ENCODE measurements at places on chromosomes 7 and 10. TPM values are rescaled to one million over a fixed set of nuclear protein-coding genes. Genes with fewer than 3 reads are reported as not detected.
A peak's percentile ranks its signal among the peaks of the same experiment; 100 is the strongest.

DNA sequence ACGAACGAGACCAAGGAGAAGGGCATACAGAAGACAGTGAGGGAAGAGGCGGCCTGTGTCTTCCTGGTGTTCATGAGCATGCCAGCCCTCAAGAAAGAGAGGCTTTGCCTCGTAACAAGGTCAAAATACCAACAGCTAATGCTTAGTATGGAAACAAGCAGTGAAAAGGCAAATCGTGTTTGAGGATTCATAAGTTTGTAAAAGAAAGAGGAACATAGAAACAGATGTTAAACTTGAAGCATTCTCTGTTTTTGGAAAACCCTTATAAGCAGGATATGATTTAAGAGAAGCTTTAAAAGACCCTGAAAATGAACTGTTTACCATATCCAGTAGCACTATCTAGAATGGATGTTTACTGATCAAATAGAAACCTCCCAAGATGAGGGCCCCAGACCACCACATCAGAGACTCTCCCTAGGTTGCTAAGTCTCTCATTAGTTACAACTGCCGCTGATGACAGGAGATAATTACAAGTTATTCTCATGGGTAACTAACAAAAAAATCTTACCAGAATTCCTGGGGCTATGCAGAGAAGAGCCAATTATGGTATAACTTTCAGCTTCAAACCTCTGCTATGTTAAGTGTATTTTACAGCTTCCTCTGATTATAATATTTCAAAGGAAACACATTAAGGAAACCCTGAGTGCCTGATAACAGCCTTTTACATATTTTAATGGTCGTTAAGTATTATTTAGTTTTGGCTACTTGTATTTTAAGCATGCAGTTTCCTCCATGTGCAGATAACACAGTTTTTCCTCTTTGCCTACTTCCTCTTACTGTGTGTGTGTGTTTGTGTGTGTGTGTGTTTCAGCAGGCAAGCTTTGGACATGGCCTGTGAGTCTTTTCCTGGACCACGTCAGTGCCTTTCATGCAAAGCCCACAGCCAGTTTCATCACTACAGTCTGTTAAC is 17.9 kb downstream of the JCAD start:
- peaks cover 3% of the 10 kb centered on the region for H3K4me1 ChIP-seq
- peaks cover 77% of the 10 kb centered on the region for H3K36me3 ChIP-seq
- no peaks in the 10 kb centered on the region for H3K27me3 ChIP-seq
- no peak for DNase-seq
- H3K4me3 ChIP-seq, result no peak overlapping the region

DNA sequence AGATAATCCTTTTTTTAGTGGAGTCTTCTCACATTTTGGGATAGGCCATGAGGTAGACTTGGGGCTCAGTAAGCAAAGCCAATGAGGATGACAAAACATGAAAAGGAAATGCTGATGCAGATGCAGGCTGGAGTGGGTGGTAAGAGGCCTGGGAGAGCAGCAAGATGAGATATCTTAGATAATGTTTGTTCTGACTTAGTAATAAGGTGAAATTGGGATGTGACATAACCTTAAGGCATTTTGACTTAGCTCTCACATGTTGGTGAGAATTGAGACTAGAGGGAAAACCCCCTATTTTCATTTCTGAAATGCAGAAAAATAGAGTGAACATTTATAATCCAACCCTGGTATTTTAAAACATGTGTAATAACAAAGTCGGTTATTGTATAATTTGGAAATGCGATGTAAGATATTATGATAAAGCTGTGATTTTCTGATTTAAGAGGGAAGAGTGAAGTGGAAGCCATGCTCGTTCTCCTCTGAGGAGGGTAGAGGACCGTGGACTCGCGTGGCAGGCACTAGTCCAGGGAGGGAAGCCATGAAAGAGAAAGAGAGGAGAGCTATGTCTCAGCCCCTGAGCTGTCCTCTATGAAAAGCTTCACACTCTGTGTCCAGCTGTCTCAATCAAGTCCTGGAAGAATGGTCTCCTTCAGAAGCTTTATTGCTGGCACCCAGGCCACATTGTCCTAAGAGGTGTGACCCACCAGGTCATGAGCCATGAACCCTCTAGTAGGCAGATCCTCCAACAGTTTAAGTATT is 57.3 kb downstream of the ST7 start:
- peaks cover 4% of the 10 kb centered on the region for H3K4me1 ChIP-seq
- H3K27ac ChIP-seq, result no peak overlapping the region
- no peaks in the 10 kb centered on the region for H3K27me3 ChIP-seq
- no peaks in the 10 kb centered on the region for H3K36me3 ChIP-seq
- peak; percentile 56 for DNase-seq
- no peak overlapping the region for H3K4me3 ChIP-seq

DNA sequence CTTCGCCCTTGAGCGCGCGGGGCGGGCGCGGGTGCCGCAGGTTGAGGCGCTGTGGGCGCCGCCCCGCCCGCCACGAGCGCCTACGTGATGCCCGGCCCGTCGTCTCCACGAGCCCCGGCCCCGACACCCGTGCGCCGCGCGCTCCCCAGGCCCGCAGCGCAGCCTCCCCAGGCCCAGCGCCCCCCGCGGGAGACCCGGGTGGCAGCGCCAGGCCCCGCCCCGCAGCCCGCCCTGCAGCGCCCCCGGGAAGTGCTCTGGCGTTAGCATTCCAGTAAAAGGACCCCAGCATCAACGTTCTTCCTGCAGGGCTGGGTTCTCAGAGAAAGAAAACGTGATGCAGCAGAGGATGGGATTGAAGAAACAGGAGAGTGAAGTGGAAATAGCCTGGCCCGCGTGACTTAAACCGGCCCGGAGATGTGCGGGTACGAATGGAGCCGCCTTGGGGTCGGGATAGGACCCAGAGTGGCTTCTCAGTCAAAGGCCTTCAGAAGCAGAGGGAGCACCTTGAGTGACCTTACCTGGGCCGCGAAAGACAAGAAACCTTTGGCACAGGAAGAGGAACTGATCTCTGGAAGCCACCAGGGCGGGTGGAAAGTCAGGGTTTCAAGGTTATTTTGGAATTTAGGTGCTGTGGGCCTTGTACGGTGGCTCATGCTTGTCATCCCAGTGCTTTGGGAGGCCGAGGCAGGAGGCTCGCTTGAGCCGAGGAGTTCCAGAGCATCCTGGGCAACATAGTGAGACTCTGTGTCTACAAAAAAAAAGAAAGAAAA is 1.8 kb downstream of the PFKP start:
- peak overlapping the region; percentile 94 for H3K27ac ChIP-seq
- H3K36me3 ChIP-seq, result peaks cover 36% of the 10 kb centered on the region
- no peaks in the 10 kb centered on the region for H3K27me3 ChIP-seq

- no peaks in the 10 kb centered on the region for H3K27me3 ChIP-seq
- no peaks in the 10 kb centered on the region for H3K36me3 ChIP-seq
- DNase-seq, result no peak
- no peaks in the 10 kb centered on the region for H3K4me1 ChIP-seq
Observed at GRCh38 chr10:123804716-123805115, 86.9 kb downstream of the CPXM2 start.

GRCh38 chr7:70711452-70711851 is 420.5 kb upstream of the GALNT17 start:
- H3K4me1 ChIP-seq, result peaks cover 5% of the 10 kb centered on the region
- H3K36me3 ChIP-seq, result no peaks in the 10 kb centered on the region
- H3K4me3 ChIP-seq, result no peak overlapping the region
- no peaks in the 10 kb centered on the region for H3K27me3 ChIP-seq
- no peak overlapping the region for H3K27ac ChIP-seq

DNA sequence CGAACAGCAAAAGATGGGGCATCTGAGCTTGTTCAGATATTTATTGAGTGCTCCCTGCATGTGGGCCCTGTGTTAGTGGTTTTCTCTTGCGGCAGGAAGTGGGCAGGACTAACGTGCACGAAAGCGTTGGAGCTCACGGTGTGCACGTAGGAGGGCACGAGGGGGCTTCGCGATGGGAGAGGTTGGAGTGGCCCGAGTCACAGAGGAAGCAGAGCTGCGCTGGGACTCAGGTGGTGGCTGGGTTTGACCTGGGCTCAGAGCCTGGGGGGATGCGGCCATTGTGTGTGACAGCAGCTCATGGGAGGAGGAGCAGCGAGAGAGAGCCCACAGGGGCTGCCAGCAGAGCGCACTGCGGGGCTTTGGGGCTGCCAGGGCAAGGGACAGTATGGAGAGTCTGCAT is 7.7 kb downstream of the ZSCAN25 start:
- no peaks in the 10 kb centered on the region for H3K27me3 ChIP-seq
- H3K36me3 ChIP-seq, result peaks cover 71% of the 10 kb centered on the region
- H3K27ac ChIP-seq, result no peak overlapping the region
- DNase-seq, result no peak
- no peak overlapping the region for H3K4me3 ChIP-seq

DNA sequence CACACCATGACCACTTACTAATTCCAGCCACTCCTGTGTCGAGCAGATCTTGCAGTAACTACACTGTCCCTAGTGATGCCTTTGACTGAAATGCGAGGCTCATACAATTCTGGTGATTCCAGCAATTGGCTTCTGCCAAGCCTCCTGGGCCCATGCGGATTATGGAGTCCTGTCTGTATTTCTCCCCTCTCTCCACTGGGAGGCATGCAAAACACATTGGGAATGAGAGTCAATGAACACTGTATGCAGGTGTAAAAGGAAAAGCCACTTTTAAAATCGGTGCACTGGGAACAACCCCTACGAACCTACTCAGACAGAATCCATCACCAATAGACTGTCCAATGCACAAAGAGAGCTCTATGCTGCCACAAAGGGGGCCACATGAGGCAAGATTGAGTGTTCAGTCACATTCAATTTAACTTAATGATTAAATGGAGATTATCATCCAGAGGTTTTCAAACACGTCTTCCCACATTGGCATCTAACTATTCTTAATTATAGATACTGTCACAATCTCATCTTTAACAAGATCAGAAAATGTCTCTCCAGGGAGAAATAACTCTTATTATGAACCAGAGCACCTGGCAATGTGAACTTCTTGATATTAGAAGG is 550.6 kb downstream of the GLRX3 start:
- no peaks in the 10 kb centered on the region for H3K36me3 ChIP-seq
- H3K4me3 ChIP-seq, result no peak overlapping the region
- no peak for DNase-seq
- no peaks in the 10 kb centered on the region for H3K27me3 ChIP-seq
- no peak overlapping the region for H3K27ac ChIP-seq
- no peaks in the 10 kb centered on the region for H3K4me1 ChIP-seq

DNA sequence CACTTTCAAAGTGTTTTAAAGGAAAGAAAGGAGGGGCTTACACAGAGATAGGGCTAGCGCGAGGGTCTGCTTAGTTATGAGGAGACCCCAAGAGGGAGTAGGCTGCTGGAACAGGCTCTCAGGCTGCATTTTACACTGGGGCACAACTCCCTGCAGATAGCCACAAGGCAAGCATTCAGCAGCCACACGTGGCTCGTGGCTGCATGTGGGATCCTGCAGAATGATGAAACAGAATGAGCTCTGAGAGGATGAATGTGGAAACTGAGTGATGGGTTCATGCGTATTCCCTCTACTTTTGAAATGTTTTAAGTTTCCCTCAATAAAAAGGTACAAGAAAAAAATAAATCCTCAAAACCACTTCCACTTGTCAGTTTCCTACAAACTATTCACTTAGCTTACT is 37.0 kb downstream of the PIP4K2A start:
- H3K27ac ChIP-seq, result no peak overlapping the region
- H3K27me3 ChIP-seq, result no peaks in the 10 kb centered on the region
- H3K4me3 ChIP-seq, result no peak overlapping the region
- DNase-seq, result no peak

GRCh38 chr7:50397320-50397970 is 52.7 kb downstream of the FIGNL1 start:
- H3K27ac ChIP-seq, result no peak overlapping the region
- DNase-seq, result no peak
- H3K4me3 ChIP-seq, result no peak overlapping the region
- H3K36me3 ChIP-seq, result no peaks in the 10 kb centered on the region
- H3K4me1 ChIP-seq, result no peaks in the 10 kb centered on the region

DNA sequence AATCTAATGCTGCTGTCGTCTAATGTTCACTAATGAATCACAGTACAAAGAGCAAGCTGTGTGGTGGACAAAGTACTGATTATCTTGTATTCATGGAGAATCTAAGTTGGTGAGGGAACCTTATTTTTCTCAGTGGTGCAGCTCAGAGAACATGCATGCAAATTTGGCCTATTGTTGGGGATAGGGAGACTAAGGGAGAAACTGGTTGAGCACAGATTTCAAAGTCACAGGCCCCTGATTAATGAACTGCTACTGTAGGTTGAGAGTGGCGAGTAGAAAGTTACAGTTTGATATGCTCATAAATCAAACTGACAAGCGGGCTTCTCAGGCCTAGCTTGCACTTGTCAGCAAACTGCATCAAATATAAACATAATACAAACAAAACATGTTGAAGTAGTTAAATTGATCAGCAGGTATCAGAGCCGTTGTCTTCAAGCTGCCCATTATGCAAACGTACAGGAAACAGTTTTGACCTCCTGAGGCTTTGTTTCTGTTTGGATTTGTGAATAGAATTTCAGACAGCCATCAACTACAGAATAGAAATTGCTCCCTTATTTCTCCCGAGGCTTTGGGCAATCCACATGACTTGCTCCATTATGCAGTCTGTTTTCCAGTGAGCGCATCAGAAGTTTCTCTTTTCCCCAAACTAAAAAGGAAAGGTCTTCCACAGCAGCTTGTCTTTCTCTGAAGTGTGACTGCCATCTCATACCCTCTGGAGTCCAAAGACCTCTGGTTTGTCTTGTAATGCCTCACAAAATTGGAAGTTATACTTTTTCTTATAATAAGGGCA is 215.8 kb downstream of the FOXP2 start:
- no peaks in the 10 kb centered on the region for H3K36me3 ChIP-seq
- H3K4me1 ChIP-seq, result no peaks in the 10 kb centered on the region
- no peak overlapping the region for H3K4me3 ChIP-seq
- no peak for DNase-seq
- H3K27ac ChIP-seq, result no peak overlapping the region

- no peaks in the 10 kb centered on the region for H3K27me3 ChIP-seq
- H3K27ac ChIP-seq, result no peak overlapping the region
- peaks cover 3% of the 10 kb centered on the region for H3K4me1 ChIP-seq
- H3K4me3 ChIP-seq, result no peak overlapping the region
Observed at GRCh38 chr10:34653530-34653929, 161.6 kb downstream of the PARD3 start.

DNA sequence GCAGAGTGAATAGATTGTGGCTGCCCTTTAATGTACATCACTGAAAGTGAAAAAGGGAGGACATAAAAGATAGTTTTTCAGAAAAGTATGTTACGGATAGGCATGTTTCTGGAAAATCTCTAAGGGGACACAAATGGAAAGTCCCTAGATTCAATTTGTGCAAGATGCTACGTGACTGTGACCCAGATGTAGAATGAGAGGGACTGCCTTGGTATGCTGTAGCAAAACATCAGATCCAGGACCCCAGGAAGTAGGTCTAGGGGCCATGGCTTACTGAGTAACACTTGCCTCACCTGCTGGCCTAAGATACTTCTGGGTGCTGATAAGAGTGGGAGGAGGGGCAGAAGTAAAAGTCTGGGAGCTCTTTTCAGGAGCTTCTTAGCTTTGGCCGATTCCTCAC is 191.2 kb upstream of the PHYHIPL start:
- no peak for DNase-seq
- H3K27me3 ChIP-seq, result peaks cover 7% of the 10 kb centered on the region
- H3K4me3 ChIP-seq, result no peak overlapping the region
- H3K4me1 ChIP-seq, result no peaks in the 10 kb centered on the region

GRCh38 chr7:158408318-158408920 is 179.2 kb downstream of the PTPRN2 start:
- no peak for DNase-seq
- no peaks in the 10 kb centered on the region for H3K27me3 ChIP-seq
- no peak overlapping the region for H3K4me3 ChIP-seq
- H3K4me1 ChIP-seq, result no peaks in the 10 kb centered on the region
- H3K36me3 ChIP-seq, result no peaks in the 10 kb centered on the region

- DNase-seq, result no peak
- H3K27me3 ChIP-seq, result peaks cover 8% of the 10 kb centered on the region
- H3K4me1 ChIP-seq, result no peaks in the 10 kb centered on the region
- H3K36me3 ChIP-seq, result no peaks in the 10 kb centered on the region
Observed at GRCh38 chr10:11444531-11445228, 166.8 kb downstream of the USP6NL start.

SLC39A12 gene
- total RNA-seq, result not detected

ACTR3C gene
- not detected for total RNA-seq

STAG3 gene
- 0.36 TPM for total RNA-seq

C10orf53 gene
- not detected for total RNA-seq
